ENCODE measurements at places on chromosomes 16 and 17. TPM values are rescaled to one million over a fixed set of nuclear protein-coding genes. Genes with fewer than 3 reads are reported as not detected.

DNA sequence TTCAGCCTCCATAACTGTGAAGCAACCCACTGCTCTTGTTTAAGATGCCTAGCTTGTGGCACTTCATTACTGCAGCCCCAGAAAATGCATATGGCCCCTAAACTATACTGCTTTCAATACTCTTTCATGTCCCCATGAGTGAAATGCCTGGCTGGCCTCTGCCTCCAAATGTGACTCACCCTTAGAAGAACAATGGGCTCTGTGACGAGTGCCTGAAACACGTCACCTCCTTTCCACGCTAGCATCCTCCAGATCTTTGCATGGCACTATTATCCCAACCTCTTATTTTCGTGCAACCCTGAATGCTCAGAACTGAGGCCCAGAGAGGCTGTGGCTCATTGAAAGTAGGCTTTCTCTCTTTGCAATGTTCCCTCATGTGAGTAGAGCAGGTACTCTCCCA, 233.1 kb downstream of the CBLN1 start:
- no peaks in the 10 kb centered on the region for H3K27me3 ChIP-seq
- DNase-seq: no peak
- no peaks in the 10 kb centered on the region for H3K4me1 ChIP-seq
- H3K27ac ChIP-seq: no peak overlapping the region

DNA sequence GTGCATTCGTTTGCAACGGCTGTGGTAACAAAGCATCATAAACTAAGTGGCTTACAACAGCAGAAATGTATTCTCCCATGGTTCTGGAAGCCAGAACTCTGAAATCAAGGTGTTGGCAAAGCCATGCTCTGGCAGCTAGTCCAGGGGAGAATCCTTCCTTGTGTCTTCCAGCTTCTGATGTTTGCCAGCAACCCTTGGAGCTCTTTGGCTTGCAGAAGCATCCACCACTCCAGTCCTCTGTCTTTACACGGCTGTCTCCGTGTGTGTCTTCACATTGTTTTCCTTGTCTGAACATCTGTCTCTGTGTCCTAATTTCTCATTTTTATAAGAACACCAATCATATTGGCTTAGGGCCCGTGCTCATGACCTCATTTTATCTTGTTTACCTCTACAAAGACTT, 265.3 kb upstream of the HSBP1 start:
- no peak overlapping the region for H3K4me3 ChIP-seq
- no peaks in the 10 kb centered on the region for H3K27me3 ChIP-seq
- H3K36me3 ChIP-seq: no peaks in the 10 kb centered on the region
- no peak for DNase-seq
- H3K27ac ChIP-seq: no peak overlapping the region

DNA sequence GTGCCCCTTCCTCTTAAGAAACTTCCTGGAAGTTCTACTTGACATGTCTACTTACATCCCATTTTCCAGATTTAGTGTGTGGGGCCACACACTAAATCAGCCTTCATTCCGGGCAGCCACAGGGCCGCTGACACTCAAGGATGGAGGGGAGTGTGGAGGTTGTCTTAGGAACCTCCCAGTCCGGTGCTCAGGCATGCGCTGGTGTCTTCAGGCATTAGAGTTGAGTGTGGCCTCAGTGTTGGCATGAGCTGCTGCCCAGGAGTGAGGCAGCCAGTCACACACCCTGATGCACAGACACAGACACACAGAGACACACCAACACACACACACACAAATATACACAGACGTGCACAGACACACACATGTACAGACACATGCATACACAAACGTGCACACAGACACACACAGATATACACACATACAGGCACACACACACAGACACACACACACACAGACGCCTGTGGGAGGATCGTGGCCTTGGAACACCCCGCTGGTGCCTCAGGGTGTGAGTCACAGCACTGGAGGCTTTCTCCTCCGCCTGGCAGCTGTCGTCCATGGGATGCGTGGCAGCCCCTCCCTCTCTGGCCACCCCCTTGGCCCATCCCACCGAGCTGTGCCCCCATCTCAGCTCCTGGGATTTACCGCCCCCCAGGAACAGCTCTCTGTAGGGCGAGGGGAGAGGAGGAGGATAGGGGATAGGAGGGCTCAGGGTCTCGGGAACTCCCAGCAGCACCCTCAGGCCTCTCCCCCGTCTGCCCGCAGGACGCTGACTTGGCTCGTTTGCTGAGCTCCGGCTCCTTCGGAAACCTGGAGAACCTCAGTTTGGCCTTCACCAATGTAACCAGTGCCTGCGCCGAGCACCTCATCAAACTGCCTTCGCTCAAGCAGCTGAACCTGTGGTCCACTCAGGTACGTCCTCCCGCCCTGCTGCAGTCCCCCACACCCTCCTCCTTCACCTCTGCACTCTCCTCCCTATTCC, 75.6 kb upstream of the PLCG2 start:
- no peaks in the 10 kb centered on the region for H3K27me3 ChIP-seq
- no peak overlapping the region for H3K4me3 ChIP-seq
- H3K27ac ChIP-seq: no peak overlapping the region
- DNase-seq: no peak

DNA sequence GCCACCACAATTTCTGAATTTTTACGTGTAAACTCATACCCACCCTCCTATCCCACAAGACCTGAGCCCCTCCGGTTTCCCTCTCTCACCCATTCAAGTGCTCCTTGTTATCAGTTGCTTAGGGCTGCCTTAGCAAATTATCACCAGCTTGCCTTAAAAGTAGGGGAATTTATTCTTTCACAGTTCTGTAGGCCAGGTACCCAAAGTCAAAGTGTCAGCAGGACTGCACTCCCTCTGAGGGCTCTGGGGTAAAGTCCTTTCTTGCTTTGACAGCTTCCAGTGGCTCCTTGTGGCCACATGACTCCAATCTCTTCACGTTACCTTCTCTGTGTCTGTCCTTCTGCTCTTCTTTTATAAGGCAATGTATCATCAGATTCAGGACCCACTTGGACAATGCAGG, 7.9 kb upstream of the TMEM220 start:
- no peaks in the 10 kb centered on the region for H3K36me3 ChIP-seq
- no peaks in the 10 kb centered on the region for H3K4me1 ChIP-seq
- peak; percentile 13 for DNase-seq
- no peaks in the 10 kb centered on the region for H3K27me3 ChIP-seq
- no peak overlapping the region for H3K27ac ChIP-seq

- DNase-seq: no peak
- no peak overlapping the region for H3K4me3 ChIP-seq
- no peak overlapping the region for H3K27ac ChIP-seq
- peaks cover 4% of the 10 kb centered on the region for H3K36me3 ChIP-seq
Observed at GRCh38 chr17:75124041-75124818, 7.3 kb downstream of the NT5C start.

- DNase-seq: no peak
- no peaks in the 10 kb centered on the region for H3K4me1 ChIP-seq
- no peak overlapping the region for H3K4me3 ChIP-seq
- H3K36me3 ChIP-seq: peaks cover 8% of the 10 kb centered on the region
Observed at GRCh38 chr17:27624539-27624938, 6.4 kb upstream of the LGALS9 start.

DNA sequence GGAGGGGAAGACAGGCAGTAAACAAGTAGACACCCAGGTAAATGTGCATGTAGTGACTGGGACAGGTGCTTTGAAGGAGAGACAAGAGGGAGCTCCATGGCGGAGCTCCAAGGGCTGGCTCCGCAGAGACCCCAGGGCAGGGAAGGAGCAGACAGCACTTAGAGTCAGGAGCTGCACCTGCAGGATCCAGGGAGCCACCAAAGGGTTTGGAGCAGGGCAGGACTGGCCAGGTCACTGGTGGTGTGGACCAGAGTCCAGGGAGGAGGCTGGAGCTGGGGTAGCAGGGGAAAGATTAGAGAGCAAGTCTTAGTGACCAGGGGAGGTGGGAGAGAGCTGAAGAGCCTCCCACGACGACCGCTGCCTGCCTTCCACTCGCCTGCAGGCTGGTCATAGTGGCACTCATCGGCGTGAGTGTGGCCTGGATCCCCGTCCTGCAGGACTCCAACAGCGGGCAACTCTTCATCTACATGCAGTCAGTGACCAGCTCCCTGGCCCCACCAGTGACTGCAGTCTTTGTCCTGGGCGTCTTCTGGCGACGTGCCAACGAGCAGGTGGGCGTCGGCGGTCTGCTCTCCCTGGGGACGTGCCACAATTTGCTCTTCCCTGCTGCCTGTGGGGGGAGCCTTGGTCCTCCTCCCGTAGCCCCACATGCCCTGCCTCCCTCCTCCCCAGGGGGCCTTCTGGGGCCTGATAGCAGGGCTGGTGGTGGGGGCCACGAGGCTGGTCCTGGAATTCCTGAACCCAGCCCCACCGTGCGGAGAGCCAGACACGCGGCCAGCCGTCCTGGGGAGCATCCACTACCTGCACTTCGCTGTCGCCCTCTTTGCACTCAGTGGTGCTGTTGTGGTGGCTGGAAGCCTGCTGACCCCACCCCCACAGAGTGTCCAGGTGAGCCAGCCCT, 14.7 kb upstream of the FAM83G start:
- no peak for DNase-seq
- no peaks in the 10 kb centered on the region for H3K4me1 ChIP-seq
- no peak overlapping the region for H3K27ac ChIP-seq
- no peaks in the 10 kb centered on the region for H3K27me3 ChIP-seq
- no peaks in the 10 kb centered on the region for H3K36me3 ChIP-seq

- no peak overlapping the region for H3K27ac ChIP-seq
- H3K4me1 ChIP-seq: no peaks in the 10 kb centered on the region
- H3K36me3 ChIP-seq: peaks cover 3% of the 10 kb centered on the region
- no peak overlapping the region for H3K4me3 ChIP-seq
Observed at GRCh38 chr16:88047462-88047861, 96.2 kb downstream of the BANP start.

DNA sequence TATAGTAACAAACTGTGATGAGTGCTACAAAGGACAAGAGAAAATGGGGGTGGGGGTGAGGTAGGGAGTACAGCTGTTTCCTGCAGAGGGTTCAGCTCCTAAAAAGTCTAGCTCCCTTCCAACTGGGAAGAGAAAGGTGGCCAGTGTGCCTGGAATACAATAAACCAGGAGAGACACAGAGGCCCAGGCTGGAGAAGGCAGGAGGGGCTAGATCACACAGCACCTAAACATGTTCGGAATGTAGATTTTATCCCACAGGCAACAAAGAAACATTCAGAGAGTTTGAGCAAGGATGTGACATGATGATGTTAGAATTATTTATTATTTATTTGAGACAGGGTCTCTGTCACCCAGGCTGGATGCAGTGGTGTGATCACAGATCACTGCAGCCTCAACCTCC, 10.2 kb downstream of the TEX2 start:
- H3K27me3 ChIP-seq: no peaks in the 10 kb centered on the region
- H3K36me3 ChIP-seq: no peaks in the 10 kb centered on the region
- no peak overlapping the region for H3K27ac ChIP-seq

DNA sequence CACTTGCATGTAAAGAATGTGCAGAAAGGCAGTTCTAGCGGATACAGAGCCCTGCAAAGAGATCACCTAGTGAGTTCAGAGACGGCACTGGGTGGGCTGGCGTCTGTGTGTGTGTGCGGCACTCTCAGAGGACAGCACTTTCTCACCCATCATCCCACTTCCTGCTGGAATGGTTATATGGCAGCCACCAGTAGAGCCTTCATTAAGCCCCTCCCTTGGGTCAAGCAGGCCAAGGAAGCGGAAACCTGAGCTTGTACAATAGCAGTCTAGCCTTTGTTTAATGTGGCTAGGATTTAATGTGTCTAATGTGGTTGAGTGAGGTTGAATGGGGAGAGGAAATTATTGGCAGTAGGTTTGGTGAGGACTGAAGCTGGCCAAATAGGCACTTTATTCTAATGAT, 88.3 kb upstream of the ELAC2 start:
- no peaks in the 10 kb centered on the region for H3K27me3 ChIP-seq
- no peak overlapping the region for H3K27ac ChIP-seq
- no peaks in the 10 kb centered on the region for H3K4me1 ChIP-seq

- no peaks in the 10 kb centered on the region for H3K36me3 ChIP-seq
- no peak overlapping the region for H3K27ac ChIP-seq
- no peaks in the 10 kb centered on the region for H3K27me3 ChIP-seq
- DNase-seq: peak; percentile 91
- H3K4me3 ChIP-seq: no peak overlapping the region
Observed at GRCh38 chr16:56013962-56014552, 138.9 kb upstream of the CES5A start.

DNA sequence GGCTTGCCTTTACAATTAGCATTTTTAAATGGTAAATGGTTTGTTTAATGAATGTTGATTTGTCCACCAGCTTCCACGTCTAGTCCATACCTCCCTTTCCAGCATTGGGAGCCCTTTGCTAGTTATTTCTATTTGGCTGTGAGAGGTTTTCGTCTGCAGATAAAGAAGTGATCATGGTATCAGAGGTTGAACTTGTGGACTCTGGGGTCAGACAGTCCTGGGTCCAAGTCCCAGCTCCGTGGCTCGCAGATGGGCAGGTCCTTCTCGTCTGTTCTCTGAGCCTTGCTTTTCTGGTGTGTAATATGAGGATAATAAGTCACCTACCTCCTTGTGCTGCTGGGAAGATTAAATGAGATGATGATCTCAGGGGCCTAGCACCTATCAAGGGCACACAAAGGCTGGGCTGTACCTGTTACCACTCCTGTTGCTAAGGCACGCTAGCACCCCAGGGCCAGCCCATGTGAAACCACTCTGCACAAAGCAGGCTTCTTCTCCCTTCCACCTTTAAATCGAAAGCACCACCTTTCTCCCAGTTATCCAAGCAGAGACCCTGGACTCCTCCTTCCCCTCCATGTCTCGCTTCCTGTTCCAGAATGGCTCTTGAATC, 103.9 kb downstream of the GNAO1 start:
- H3K27me3 ChIP-seq: no peaks in the 10 kb centered on the region
- DNase-seq: no peak
- H3K4me1 ChIP-seq: peaks cover 12% of the 10 kb centered on the region

DNA sequence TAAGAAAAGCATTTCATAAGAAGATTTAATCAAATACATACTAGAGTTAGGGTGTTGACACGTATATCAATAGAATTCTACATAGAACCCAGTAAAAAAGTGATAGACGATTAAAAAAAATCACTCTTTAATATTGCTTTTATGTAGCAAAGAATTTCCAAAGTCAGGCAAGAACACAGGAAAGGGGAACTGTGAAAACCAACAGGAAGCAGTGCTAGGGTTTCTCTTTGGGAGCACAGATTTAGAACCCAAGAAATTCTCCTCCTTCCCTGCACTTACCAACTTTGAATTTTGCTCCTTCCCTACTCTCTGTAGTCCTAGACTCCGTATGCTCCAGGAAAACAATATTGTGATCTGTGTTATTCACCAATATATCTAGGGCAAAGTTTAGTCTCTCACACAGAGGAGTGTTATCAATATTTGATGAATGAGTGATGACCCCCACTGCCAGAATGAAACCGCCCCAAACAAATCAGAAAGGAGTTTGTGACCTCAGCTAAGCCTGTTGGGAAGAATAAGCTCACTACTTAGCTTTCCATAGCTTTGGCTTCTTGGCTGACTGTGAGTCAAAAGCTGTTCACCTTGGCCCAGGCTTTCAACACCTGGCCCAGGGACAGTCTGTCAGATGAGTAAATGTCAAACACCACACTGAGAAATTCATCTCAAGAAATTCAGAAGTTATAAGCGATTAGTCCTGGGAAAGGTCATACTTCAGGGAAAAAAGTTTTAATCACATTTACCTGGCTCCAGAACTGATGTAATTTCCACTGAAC, 8.6 kb downstream of the RFWD3 start:
- no peaks in the 10 kb centered on the region for H3K27me3 ChIP-seq
- peaks cover 64% of the 10 kb centered on the region for H3K36me3 ChIP-seq
- DNase-seq: no peak
- no peak overlapping the region for H3K27ac ChIP-seq
- no peak overlapping the region for H3K4me3 ChIP-seq

The KCNG4 gene
- total RNA-seq: not detected

The DHRS7C gene
- not detected for total RNA-seq

All from H1 (cell line).